ENCODE measurements at places on chromosomes 7 and 10.
A peak's percentile ranks its signal among the peaks of the same experiment; 100 is the strongest.

- DNase-seq: no peak
Observed at GRCh38 chr7:107506674-107507339, 37.0 kb downstream of the GPR22 start.

- peak; percentile 84 for DNase-seq
Observed at GRCh38 chr7:29315122-29315891, 120.7 kb downstream of the CHN2 start.

DNA sequence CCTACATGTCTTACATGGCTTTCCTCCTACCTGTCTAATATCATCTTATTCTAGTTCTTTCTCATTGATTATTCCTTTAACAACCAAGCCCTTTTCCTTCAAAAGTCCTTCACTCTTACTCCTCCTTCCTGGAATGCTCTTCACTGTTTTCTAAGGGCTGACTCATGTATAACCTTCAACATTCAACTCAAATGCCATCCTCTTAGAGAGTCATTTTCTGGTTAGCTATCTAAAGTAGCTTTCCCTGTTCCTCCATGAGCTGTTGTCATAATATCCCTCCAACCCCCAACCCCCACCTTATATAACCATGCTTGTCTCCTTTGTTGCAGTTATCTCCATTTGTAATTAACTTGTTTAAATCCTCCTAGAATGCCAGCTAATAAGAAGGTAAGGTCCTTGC, 286.8 kb downstream of the ADK start:
- no peak for DNase-seq

DNA sequence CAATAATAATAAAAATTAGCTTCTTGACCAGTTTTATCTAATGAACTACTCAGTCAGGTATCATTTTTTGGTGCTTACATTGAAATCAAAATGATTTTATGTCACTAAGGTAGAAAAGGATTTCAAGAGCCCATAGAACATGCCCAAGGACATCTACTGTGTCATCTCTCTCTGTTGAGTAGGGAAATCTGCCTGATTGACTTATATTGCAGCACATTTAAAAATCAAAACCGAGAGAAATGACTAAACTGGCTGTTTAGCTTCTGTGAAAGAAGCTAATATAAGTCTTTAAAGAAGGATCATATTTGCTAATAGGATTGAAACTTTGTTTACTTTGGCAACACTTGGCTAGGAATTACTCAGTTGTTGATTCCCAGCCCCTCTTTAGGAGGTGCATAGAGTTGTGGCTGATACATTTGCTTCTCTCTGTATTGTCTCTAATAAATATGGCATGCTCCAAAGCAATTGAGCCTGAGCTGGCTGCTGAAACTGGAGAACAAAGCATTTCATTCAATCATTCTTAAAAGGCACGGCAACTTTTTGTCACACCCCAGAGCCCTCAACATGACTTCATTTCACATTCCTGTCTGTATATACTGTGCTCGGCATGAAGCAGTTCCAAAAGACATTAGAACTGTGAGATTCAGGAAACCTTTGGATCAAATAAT, 1096.9 kb upstream of the POT1 start:
- DNase-seq: peak; percentile 65

- DNase-seq: no peak
Observed at GRCh38 chr7:134910968-134911367, 75.3 kb upstream of the AGBL3 start.

- DNase-seq: no peak
Observed at GRCh38 chr7:539731-540411, 20.2 kb upstream of the PDGFA start.

GRCh38 chr10:9707216-9707615, 1310.5 kb upstream of the CELF2 start:
- DNase-seq: no peak

Measured in retinal pigment epithelial cell (primary cell).